ENCODE measurements at places on chromosomes 3 and 15. TPM values are rescaled to one million over a fixed set of nuclear protein-coding genes. Genes with fewer than 3 reads are reported as not detected.

GRCh38 chr15:74253211-74253921, 17.2 kb downstream of the CCDC33 start:
- DNase-seq = no peak

Gene PPP1R14D
- total RNA-seq = not detected

- DNase-seq = no peak
Measured at GRCh38 chr15:58856086-58856485, 77.4 kb downstream of the SLTM start.

DNA sequence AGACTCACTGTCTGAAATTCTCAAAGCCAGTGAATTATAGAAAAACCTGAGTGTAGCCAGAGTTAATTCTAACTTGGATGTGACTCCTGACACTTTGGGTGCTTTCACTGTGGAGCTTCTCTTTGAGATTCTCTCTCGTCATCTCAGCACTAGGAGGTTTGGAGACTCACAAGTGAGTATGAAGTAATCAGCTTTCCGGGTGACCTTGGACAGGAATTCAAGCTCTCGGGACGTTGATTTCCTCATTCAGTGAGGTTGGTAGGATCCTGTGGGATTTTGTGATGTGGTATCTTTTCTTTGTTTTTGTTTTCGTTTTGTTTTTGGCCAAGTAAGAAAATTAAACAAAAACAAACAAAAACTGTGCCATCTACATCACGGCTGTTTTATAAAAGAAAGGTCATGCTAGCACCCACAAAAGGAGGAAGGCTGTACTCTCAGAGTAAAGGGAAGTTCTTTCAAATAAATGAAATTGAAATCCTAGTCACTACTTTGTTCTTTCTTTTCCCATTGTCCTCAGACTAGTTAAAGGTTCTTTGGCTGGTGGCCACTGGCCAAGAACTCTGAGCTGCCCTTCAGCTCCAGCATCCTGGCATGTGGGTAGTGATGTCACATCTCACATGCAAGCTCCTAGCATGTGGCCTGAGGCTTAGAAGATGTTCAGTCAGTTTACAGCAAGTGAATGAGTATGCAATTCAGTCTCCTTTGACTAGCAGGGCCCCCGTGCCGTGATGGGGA, 263.3 kb upstream of the TPM1 start:
- DNase-seq = no peak

DNA sequence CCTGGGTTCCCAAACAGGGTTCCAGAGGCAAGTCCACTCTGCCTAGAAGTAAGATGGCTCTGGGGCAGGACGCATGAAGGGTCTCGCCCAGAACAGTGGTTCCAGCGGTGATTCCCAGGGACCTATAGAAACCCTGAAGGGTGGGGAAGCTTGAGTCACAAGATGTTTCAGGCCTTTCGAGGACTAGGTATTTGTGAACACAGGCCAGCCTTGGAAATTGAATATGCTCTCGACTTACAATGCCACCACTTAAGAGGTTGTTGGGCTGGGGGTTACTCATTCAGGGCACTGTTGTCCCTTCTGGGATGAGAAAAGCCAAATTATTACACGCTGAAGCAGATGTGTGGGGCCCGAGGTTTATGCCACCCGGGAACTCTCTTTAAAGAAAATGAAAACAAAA, 152.0 kb downstream of the TJP1 start:
- DNase-seq = no peak

DNA sequence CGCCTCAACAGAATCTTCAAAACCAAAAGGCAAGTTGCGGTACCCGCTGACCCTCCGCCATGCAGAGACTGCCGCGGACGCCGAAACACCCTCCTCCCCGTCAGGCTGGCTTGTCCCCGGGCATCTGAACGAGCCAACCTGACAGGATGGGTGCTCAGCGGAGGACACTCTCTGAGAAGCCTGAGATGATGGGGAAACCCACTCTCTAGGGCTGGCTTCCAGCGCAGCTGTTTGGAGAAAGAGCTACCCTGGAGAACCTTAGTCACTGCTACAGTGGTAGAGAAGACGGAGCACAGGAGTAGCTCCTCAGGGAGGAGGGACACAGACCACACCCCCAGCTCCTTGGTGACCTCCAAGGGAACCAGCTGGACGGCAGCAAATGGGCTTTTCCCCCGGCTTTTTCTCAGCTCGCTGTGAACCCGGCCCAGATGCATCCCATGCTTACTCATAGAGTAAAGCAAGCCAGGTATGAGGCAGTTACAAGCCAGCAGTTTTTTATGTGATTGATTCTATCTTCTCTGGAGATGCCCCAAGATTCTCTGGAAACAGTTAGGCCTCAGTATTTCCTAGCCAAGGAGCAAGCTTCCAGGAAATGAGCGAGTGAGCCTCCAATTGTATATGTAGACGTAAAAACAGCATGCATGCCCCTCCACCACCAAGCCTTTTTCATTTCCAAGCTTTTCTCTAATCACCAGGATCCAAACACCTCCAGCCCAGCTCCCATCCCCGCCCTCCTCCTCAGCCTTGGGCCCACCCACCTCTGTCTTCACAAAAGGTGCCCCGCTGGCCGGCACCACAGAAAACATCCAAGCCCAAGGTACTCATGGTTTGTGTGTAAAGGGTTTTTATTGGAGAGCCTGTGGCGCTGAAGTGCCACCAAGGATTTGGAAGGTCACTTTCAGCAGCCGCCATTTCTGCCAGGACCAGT, 38.7 kb downstream of the FAM174B start:
- DNase-seq = no peak

DNA sequence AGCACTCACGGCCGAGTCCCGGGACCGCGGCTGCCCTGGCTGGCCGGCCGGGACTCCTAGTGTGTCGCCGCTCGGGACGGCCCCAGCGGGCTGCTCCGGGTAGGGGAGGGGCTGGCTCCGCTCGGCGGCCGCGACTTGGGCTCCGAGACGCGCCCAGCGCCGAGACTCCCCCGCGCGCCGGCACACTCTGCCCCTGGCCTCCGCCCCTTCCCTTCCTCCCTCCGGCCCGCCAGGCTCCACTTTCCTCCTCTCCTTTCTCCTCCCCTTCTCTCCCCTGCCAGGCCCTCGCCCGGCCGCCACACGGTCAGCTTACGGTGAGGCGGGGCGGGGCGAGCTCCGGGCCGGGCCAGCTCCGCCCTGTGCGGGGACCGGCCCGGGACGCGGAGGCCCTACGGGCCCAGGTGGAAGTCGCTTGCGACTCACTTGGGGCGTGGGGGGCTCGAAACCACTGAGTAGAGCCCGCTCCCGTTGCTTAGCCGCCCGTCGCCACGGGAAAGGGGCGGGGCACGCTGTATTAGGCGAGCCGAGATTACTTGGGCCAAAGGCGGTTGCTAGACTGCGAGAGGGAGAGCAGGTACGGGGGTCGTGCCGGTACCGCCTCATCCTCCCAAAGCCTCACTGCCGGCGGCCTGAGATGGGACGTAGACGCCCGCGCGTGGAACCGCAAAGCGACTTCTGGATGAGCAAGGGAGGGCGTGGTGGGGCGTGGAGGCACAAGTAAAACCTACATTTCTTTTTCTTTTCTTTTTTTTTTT, at the start of gene ITGB5:
ITGB5 (minus strand) TSS at position 189 of the 755 bp plus-strand sequence. CDS start 365 bp downstream, outside the sequence.
- DNase-seq = peak; percentile 38

- no peak for DNase-seq
Measured at GRCh38 chr3:57079474-57079831, 19.0 kb downstream of the SPATA12 start.

Gene GP5
- 0.09 TPM for total RNA-seq

- DNase-seq = no peak
Measured at GRCh38 chr3:68485051-68485450, 447.3 kb downstream of the TAFA4 start.

- DNase-seq = no peak
Measured at GRCh38 chr3:188338086-188338485, 184.1 kb downstream of the LPP start.

Gene KY
- total RNA-seq = 2.1 TPM

GRCh38 chr15:90562669-90563068, 32.9 kb downstream of the CRTC3 start:
- no peak for DNase-seq

DNA sequence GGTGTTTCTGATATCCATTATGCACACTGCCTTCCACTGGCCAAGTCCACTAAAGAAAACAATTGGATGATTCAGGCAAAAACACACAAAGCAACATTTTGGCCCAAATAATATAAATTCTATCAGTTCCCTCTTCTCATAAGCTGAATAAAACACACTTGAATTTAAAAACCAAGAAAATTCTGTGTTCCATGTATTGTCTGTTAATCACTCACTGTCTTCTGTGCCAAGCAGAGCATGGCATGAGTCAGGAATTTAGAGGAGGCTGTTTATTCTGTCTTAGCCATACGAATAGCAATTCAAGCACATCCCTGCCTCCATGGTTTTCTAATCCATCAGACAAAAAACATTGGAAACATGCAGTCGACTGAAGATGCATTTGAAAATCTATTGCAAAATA, 215.6 kb upstream of the UMPS start:
- no peak for DNase-seq

DNA sequence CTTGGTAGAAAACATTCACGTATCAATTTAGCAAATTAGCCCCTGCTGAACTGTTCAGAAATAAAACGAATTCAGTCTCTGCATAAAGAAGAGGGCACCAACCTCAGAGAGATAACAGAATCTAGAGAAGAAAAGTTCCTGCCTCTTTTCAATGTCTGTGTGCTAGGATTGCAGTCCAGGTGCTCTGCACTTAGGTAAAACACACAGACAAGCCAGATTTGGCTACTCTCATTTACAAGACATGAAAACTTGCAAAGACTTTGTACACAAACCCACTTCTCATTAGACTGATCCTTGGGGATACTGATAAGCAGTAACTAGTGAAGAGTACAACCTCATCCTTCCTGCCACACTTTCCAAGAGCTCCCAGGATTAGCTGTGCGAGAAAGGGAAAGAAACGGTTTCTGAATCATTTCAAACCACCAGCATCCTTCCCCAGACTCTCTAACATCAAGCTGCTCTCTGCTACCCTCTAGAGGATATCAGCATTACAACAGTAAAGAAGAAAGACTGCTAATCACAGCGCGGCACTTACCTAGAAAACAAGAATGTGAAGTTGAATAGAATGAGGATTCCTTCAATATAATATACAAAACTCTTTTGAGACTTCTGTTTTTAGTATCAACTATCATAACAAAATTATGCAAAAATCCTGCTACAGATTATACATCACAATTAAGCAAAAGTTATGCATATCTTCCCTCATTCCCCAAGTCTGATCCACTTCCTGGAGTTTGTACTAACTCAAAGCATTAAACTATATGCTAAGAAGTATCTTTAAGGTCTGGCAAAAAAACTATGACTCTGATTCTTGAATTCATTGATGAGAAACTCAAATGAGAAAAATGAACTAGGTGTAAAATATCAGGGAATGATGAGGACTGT, 306.4 kb downstream of the MAGI1 start:
- DNase-seq = peak; percentile 75

GRCh38 chr3:76324101-76324500, 538.8 kb upstream of the ZNF717 start:
- DNase-seq = no peak

DNA sequence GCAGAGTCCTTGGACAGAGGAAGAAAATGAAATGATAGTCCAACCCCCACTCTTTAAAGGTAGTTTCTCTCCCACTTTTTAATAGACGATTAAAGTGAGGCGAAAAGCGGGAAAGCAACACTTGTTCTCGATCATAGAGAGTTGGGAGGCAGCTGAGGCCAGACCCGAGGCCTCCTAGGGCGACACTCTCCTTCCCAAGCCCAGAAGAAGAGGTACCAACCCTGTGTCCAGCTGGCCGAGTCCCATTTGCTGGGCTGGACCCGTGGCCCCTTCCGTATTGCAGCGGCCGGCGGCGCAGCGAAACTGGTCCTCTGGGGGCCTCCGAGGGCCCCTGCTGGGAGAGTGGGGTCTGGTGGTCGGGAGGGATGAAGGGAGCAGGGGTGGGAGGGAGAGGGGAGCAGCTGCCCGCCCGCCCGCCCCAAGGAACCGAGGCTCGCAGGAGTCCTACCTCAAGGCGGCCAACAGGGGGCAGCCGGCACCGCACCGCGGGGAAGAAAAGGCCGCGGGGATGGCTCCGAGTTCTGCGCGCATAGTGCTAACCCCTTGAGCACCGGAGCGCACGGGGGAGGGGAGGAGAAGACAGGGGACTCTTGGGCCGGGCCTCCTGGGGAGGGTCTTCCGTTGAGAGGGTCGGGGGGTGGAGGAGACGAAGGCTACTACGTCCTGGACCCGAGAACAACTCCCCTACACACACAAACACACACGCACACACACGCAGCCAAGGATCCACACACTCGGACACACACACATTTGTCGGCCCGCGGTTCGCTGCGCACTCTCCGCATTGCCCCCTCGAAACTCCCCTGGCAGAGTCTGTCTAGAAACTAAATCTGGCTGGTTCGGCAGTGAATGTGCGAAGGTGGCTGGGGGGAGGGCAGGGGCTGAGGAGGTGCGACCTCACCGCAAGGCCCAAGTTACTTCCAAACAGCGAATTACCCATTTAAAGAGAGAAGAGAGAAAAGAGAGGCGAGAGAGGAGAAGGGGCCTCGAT, 2.0 kb downstream of the WNT5A start:
- DNase-seq = peak; percentile 82

DNA sequence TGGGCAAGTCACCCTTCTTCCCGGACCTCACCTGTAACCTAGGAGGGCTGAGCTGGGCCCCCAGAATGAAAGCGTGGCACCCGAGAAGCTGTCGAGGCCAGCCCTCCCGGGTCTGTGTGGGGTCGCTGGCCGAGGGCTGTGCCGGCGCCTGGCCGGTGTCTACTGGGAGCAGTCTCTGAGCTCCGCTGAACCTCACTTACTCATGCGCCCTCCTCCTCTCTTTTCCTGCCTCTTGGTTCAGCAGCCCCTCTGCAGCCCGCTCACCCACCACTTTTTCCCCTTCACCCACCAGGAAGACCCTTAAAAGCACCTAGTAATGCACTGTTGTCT, 419 bp downstream of the HYKK start:
- DNase-seq = no peak

Gene PTH1R
- 4.4 TPM for total RNA-seq

DNA sequence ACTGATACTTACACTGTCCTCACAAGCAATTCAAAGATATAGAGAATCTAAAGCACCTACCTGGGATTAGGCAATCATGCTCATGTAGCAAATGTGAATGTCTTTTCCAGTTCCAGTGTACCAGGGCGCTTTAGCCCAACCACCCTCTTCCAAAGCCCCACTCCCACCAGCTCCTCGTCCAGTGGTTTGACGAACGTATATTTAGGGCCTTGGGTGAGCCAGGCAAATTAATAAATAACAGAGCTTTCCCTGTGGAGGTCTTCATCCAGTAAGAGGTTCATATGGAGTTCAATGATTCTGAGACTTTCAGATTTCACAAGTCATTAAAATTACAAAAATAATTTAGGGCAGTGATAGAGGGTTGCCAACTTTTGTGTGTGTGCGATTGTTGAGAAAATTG, 162.3 kb upstream of the C2CD4B start:
- DNase-seq = no peak

Measured in cerebellum (tissue), 4 donors.